ENCODE measurements at places on chromosomes 1 and 21.

- no peak for DNase-seq
Measured at GRCh38 chr1:210214573-210215409, 17.8 kb upstream of the SERTAD4 start.

DNA sequence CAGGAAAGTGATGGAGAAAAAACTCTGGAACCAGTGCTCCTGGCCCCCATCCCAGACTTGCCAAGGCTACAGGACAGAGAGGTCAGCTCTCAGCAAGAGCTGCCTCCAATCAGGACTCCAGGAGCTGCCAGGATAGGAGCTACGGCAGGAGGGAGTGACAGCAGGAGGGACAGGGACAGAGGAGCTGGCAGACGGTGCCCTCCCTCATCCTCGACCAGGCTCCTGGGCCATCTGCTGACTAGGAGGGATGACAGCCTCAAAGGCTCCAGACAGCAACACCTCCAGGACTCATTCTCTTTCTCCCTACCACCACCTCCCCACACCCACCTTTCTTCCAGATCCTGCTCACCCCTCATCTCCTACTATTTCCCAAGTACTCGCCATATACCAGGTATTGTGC, 22.7 kb downstream of the DLGAP3 start:
- DNase-seq, result no peak

- DNase-seq, result no peak
Measured at GRCh38 chr1:245860657-245861544, 646.2 kb downstream of the SMYD3 start.

GRCh38 chr1:238177960-238178645, 287.4 kb upstream of the ZP4 start:
- DNase-seq, result no peak

- no peak for DNase-seq
Measured at GRCh38 chr1:172906778-172907592, 143.8 kb downstream of the TNFSF18 start.

GRCh38 chr1:234837713-234838112, 227.7 kb upstream of the IRF2BP2 start:
- no peak for DNase-seq

- DNase-seq, result no peak
Measured at GRCh38 chr1:22619252-22619651, 17.2 kb upstream of the C1QA start.

DNA sequence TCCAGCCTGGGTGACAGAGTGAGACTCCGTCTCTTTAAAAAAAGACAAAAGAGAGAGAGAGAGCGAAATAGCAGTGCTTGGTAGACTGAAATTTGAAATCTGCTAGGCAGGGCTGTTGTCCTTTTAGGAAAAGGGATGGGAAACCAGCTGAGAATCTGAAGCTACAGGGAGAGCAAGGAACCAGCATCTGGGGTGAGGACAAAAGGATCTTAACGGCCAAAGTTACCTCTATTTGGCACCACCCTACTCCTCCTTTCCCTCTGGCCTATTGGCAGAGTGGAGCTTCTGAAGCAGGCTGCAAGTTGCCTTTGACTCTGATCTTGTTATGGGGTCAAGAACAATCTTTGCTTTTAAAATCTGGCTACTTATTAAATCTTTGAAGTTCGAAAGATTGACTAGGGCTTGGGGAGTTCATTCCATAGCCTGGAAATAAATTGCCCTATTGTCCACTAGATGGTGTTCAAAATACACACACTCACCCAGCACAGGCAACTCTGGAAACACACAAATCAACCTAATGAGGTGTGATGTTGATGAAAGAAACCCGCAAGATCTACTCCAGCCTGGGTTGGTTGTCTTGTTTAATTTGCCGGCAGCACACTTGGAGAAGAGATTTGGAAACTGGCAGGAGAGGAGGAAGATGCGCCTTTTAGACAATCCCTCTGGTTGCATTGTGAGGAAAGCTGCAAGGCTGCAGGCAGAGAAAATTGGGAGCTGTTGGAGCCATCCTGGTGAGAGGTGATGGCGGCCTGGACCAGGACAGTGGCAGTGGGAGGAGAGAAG, 16.5 kb upstream of the PARP1 start:
- no peak for DNase-seq

GRCh38 chr1:208242146-208242545, 2.0 kb downstream of the PLXNA2 start:
- DNase-seq, result no peak

DNA sequence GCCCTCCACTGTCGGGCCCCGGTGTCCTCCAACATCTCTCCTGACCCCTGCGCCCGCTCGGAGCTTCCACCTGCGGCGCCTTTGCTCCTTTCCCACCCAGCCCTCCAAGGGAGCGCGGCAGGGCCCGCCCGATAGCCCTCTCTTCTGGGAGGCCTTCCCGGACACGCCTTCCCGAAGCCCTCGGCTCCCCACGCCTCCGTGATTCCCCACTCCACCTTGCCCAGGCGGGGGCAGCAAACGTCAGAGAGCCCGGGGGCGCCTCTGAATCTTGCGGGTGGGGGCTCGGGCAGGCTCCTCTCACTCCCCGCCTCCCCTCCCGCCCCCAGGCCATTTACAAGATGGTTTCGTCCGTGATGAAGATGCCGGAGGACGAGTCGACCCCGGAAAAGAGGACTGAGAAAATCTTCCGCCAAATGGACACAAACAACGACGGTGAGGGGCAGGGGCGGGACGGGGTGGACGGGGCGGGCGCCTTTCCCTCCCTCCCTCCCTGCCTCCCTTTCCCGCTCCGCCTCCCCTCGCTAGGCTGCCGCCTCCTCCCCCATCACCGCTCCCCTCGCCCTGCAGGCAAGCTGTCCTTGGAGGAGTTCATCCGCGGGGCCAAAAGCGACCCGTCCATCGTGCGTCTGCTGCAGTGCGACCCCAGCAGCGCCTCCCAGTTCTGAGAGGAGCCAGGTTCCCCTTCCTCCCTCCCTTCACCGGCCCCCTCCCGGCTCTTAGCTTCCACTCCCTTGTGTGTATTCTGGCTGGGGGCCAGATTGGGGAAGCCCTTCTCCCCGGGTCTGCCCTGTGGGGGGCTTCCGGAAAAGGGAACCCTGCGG, 7.1 kb downstream of the HPCA start:
- no peak for DNase-seq

- DNase-seq, result no peak
Measured at GRCh38 chr21:14613486-14614224, 67.5 kb upstream of the SAMSN1 start.

GRCh38 chr1:86741947-86742572, 37.7 kb downstream of the SH3GLB1 start:
- no peak for DNase-seq

- DNase-seq, result no peak
Measured at GRCh38 chr1:110004583-110004982, 20.0 kb downstream of the AHCYL1 start.

- no peak for DNase-seq
Measured at GRCh38 chr1:186828611-186829454, at the start of gene PLA2G4A. PLA2G4A (plus strand) TSS chr1:186828949; CDS start chr1:186854355, 25,406 bp downstream.

Data from AG09309 (cell line).